ENCODE measurements at places on chromosomes 2 and 18.

GRCh38 chr2:37367310-37367709 is 22.9 kb downstream of the QPCT start:
- no peak for DNase-seq

- DNase-seq: no peak
These were observed 20.2 kb upstream of the PAX3 start for GRCh38 chr2:222318712-222319585.

GRCh38 chr2:85560812-85561279 is 447 bp downstream of the GGCX start:
- DNase-seq: no peak

DNA sequence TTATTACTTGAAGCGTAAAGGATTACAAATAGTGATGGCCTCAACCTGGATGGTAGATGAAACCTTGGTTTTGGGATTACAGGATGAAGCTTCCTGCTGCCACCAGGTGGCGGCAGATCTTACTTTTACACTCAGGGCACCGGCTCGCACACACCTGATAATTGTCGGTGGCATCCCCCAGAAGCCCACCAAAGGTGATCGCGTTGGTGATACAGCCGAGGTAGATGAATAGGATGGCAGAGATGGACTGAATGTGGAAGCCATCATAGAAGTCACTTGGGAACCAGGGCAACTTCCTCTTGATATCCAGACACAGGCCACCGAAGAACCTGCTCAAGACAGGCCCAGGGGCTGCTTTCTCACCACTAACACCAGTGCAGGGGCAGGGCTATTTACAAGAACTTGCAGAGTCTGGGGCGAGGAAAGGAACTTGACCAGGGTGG is 51.8 kb downstream of the MTHFD2 start:
- peak; percentile 22 for DNase-seq

DNA sequence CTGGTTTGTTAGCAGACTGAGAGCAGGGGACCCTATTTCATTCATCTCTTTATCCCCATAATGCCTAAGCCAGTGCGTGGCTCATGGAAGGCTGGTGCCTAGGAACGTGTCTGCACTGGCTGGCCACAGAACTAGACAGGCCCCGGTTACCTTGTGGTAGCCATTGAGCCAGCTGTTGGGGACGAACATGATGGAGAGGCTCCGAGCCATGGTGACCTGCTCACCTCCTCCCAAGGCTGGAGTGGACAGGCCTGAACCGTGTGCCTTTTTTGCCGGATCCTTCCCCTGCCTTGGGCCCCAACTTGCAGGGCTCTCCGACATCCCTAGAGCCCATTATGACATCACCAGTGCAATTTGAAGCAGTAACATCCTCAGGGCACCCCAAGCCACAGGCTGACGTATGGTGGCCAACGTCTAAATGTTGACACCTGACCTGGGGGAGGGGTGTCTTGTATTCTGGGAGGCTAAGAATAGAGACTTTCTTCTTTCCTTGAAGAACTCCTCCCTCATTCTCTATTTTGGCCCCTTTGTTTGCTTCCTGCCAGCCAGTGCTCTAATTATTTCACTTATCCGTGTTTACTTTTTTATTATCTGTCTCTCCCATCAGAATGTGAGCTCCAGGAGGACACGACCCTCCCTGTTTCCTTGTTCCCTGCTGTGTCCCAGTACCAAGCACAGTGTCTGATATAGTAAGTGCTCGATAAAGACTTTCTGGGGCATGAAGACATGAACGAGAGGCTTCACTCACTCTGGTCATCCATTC is 12.2 kb upstream of the DNPEP start:
- no peak for DNase-seq

GRCh38 chr2:108219688-108220087 is 20.1 kb upstream of the SULT1C3 start:
- no peak for DNase-seq

GRCh38 chr2:239253264-239253663 is 147.6 kb downstream of the HDAC4 start:
- DNase-seq: no peak

GRCh38 chr2:7111626-7112025 is 194.4 kb downstream of the RNF144A start:
- no peak for DNase-seq

- DNase-seq: no peak
These were observed 49.2 kb upstream of the CDC42EP3 start for GRCh38 chr2:37720533-37721200.

- no peak for DNase-seq
These were observed 15.7 kb upstream of the PIK3C3 start for GRCh38 chr18:41939326-41939725.

DNA sequence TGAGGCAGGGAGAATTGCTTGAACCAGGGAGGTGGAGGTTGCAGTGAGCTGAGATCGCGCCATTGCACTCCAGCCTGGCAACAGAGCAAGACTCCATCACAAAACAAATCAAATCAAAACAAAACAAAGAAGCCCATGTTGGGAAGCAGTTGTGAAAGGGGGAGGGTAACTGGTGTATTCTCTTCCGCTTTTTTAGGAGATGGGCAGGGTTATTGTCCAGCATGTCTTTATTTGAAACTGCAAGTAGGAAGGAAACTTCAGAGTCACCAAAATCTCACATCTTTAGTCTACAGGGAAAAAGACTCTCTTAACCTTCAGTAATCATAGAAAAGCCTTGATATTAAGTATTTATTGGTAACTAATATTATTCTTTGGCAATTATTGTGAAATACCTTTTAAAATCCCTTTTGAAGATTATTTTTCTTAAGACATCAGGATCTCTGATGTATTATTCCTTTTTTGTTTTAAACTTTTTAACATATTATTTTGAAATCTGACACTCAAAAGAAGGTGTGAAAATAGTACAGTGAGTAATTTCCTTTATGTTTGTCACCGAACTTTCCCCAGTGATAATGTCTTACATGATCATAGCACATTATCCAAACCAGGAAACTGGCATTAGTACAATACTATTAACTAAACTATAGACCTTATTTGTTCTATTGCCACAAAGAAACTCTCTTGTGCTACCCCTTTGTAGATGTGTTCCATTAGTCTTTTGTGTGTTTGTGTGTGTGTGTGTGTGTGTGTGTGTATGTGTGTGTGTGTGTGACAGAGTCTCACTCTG is 84.3 kb upstream of the LTBP1 start:
- DNase-seq: no peak

DNA sequence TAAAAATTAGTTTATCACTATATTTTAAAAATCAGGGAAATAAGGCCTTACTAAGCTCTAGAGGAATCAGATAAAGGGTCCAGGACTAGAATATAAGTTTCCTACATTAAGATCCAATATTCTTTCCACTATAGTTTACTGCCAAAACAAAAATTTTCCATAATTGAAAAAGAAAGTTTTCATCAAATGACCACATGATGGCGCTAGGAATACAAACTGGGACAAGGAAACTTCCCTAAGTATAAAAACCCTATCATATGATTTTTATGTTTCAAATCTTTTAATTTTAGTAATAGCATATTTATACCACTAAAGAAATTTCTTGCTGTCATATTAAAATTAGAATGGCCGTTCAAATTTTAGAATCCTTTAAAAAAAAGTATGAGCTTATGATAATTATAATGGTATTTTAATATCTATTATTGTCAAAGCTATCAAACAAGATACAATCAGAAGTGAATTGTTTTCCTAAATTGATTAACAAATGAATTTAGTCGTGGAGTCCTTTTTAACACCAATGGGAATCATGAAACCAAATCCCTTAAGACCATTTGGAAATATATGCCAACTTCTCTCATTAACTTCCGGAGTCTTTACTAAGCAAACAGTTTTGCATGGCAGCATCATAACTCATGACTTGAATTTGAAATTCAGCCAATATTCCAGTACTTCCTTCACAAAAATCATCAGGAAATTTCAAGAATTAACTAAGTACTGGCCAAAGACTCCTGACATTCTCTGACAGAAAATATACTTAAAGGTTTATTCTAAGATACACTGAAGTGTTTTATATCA is 70.3 kb downstream of the SCN1A start:
- DNase-seq: no peak

GRCh38 chr18:8439055-8439454 is 170.2 kb upstream of the RAB12 start:
- no peak for DNase-seq

DNA sequence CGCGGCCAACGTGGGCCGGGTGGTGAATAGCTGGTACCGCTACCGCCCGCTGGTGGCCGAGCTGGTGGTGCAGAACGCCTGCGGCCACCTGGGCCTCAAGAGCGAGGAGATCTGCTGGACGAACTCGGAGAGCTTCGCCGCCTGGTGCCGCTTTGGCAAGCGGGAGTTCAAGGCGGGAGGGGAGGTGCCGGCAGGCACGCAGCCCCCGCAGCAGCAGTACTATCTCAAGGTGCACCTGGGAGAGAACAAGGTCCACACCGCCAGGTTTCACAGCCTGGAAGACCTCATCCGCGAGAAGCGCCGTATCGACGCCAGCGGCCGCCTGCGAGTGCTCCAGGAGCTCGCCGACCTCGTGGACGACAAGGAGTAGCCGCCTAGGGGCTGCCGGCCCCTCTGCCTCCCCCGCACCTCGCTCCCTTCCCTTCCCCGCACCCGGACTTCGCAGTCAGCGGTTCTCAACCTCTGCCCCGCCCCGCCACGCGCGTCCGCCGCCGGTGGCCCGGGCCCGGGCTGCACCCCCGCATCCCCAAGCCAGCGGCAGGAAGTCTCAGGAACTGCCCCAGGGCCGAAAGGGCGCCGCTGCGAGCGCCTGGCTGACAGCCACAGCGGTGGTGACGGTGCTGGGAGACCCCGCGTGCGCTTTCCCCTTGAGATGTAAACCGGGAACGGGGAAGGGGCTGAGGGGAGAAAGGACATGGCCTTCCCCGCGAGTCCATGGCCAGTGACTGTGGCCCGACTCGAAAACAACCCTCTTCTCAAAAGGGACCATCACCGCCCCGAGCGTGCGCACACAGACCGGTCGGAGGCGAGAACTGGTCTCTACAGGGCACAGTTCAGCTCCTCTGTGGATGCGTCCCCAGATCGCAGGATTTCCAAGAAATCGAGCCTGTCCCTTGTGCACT is 2.2 kb downstream of the LRATD1 start:
- peak; percentile 7 for DNase-seq

DNA sequence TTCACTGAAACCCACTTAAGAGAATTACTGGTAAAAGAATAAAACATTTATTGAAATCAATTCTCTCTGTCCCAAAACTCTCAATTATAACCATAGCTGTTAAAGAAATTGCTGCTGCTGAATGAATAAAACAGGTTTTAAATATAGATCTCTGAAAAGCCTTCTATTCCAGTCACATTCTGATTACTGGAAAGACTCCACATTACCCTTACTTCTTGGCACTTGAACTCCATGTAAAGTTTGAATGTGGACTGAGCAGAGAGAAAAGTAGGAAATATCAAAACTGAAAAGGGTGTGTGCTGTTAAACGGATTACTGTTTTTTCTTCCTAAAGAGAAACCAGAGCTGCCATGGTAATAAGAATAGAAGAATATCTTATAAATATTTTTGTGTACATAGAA is 655.3 kb upstream of the SETBP1 start:
- DNase-seq: no peak

DNA sequence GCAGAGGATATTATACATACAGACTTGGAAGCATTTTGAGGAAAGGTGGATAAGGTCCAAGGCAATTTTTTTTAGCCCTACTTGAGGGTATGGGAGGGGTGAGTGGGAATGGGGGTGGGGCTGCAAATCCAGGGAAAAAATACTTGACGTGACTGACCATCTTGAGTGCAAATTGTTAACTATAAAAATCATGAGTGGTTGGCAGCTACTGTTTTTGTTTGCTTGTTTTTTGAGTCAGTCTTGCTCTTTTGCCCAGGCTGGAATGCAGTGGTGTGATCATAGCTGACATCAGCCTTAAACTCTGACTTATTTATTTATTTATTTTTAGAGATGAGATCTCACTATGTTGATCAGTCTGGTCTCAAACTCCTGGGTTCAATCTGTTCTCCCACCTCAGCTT is 458.8 kb downstream of the PIK3C3 start:
- no peak for DNase-seq

GRCh38 chr2:25749676-25750075 is 76.3 kb upstream of the DTNB start:
- no peak for DNase-seq

DNA sequence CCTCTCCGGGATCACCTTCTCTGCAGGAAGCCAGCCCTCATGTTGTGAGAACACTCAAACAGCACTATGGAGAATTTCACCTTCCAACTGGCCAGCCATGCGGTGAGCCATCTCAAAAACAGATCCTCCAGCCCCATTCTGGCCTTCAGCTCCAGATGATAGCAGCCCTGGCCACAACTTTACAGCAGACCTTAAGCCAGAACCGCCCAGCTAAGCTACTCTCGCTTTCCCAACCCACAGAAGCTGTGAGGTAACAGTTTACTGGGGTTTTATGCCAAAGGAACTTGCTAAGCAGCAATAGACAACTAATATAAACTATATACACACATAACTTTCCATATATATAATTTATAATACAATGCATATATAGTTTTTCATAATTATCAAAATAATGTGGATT is 11.6 kb upstream of the PTPN4 start:
- no peak for DNase-seq

GRCh38 chr2:16852651-16853050 is 187.0 kb upstream of the CYRIA start:
- no peak for DNase-seq

DNA sequence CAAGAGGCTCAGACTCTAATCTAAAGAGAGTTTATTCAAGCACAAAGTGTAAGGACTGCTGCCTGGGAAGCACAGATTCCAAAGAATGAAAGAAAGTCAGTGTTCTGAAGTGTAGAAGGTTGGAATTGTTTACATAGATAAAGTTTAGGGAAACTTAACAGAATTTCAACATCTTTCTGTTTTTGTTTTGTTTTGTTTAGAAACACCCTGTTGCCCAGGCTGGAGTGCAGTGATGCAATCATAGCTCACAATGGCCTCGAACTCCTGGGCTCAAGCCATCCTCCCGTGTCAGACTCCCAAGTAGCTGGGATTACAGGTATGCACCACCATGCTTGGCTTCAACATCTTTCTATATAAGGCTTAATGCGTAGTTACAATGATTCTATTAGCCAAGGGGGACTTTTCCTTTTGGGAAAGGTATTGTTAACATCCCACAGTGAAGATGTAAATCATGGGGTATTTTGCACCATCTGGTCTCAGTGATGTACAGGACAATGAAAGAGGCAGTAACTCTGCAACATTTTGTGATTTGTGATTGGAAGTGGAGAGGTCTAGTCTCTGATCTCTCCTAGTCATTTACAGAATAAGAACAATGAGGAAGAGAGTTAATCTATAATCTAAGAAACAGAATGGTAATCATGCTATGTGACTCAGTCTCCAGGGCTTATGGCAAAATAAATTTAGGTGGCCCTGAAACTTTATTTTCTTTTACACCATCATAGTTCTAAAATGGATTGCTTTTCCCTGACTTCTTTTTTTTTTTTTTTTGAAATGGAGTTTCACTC is 45.6 kb upstream of the MSH6 start:
- DNase-seq: no peak

- DNase-seq: no peak
These were observed 240.2 kb downstream of the DYSF start for GRCh38 chr2:71693286-71694270.
